ENCODE measurements at places on chromosomes 5 and 9.

DNA sequence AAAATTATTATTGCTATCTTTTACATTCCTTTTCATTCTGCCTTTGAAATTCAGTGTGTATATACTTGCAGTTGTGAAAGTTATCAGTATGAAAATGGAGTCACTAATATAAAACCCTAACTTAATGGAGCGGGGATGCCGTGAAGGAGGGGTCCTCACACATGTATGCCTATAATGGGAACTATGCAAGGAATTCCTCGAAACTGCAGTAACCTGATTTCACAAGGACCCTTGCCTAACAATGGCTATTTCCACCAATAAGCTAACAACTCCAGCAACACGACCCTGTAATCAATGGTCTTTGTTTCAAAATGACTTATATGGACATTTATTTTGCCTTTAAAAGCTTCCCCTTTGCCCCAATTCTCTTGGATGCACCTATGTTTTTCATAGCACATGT lies 12.6 kb upstream of the MLLT3 start:
- no peak for DNase-seq

GRCh38 chr5:20556115-20556763 lies 568.2 kb upstream of the CDH18 start:
- DNase-seq, result no peak

- no peak for DNase-seq
Measured at GRCh38 chr9:117461386-117461785, 46.5 kb upstream of the ASTN2 start.

DNA sequence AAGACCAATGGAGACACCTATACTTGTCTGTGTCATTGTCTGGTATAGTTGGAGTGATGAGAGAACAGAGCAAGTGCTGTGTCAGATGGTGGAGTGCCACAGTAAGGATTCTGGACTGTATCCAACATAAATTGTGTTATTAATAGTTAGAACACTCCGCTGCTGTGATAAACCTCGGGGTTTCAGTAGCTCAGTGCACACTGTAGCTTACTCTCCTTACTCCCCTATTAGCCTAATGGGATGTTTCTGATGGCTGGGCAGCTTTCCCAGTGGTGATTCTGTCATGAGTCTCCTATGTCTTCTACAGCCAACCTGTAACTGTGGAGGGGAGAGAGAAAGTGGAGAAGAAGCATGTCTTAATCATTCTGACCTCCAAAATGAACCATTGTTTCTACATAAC lies 127.6 kb upstream of the PTCH1 start:
- no peak for DNase-seq

- DNase-seq, result no peak
Measured at GRCh38 chr5:169328401-169328800, 27.5 kb upstream of the SLIT3 start.
